Suprapubic skin (tissue), 4 donors: ENCODE measurements at places on chromosomes 6 and 20. TPM values are rescaled to one million over a fixed set of nuclear protein-coding genes. Genes with fewer than 3 reads are reported as not detected.

PLAGL2 gene
- total RNA-seq: 28.8 TPM

GJA10 gene
- not detected for total RNA-seq

DNA sequence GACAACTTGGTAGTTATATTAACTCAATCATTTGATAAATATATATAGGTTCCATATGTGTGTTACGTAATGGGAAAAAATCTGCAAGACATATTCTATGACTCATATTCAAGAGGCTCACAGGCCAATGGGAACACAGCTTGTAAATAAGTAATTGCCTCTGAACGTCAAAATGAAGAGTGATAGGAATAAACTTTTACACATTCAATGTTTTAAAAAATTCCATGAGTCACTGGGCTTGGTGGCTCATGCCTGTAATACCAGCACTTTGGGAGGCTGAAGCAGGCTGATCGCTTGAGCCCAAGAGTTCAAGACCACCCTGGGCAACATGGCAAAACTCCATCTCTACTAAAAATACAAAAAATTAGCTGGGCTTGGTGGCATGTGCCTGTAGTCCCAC lies 209.4 kb upstream of the MCHR2 start:
- DNase-seq: no peak

GRCh38 chr20:61056627-61057442 lies 195.2 kb upstream of the CDH4 start:
- DNase-seq: no peak

DNA sequence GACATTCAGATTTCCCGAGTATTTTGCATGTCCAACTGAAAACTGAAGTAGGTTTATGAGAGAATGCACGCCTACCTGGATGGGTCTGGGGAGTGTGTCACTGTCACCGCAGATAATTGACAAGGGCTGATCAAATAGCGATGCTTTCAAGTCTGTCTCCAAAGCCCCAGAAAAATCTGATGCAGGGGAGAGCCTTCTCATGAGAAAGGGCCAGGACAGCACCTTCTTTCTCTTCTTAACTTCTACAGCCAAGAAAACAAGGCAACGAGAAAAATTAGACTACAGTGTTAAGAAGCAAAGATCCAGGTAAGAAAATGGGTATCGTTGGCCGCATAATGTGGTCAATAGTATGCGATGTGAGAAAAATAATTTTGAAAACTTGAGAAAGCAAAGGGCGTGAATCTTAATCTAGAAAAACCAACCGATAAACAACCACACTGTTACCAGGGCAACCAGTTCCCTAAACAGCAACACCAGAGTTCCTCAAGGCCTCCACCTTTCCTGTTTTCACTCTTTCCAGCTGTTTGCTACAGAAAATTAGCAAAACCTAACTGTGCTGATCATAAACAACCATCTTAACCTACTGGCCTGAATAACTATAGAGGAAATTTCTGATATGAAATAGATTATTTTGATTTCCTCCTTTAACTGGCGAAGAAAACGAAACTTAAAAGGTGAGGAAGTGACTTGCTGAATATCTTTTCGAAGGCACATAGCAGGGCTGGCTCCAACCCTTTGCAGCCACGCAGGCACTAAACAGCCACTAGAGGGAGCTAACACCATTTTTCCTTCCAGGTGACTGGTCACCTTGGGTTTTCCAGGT lies 2.6 kb downstream of the TAGAP start:
- DNase-seq: no peak
